ENCODE measurements at places on chromosomes 3 and 15.

DNA sequence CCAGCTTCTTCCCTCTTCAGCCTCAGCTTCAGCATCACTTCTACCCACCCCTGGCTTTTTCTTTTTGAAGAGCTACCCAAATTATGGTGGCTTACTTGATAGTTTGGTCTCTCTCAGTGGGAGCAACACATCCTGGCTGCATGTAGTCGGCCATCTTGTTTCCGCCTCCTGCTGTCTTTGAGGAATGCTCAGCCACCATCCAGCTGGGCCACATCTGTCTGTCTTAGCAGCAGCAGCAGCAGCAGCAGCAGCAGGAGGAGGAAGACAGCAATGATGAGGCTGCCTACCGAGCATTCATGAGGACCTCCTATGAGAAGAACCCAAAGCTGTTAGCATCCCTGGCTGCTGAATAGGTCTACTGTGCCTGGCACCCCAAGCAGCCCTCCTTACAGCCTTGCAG lies 19.7 kb downstream of the IL16 start:
- no peak for DNase-seq

GRCh38 chr3:196533260-196533681 lies 18.1 kb upstream of the SMCO1 start:
- no peak for DNase-seq

GRCh38 chr15:43204016-43204901 lies 16.6 kb downstream of the EPB42 start:
- DNase-seq: no peak

DNA sequence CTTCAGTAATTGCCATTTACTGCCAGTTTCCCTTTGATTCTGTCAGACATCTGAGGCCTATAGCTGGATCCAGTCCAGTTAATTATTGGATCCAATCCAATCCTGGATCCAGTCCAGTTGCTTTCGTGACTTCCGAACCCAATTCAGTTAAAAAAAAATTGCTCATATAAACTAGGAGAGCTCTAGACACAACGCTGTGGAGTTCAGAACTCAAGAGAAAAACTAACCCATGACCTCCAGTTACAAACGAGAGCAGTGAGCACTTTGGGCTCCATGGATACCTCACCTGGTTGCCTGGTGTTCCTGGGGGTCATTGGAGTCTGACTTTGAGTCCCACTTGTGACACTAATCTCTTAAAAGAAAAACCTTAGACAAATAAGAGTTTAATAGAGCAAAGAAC lies 269.8 kb downstream of the THSD4 start:
- no peak for DNase-seq

- no peak for DNase-seq
These were observed 1.6 kb downstream of the CDV3 start for GRCh38 chr3:133575086-133575485.

- DNase-seq: no peak
These were observed 2.1 kb upstream of the RHO start for GRCh38 chr3:129526121-129526900.

- no peak for DNase-seq
These were observed 65.7 kb downstream of the CD47 start for GRCh38 chr3:108025177-108025576.

- no peak for DNase-seq
These were observed 57.4 kb downstream of the ZNF148 start for GRCh38 chr3:125317761-125318160.

GRCh38 chr15:66014022-66014421 lies 144.7 kb downstream of the RAB11A start:
- no peak for DNase-seq

GRCh38 chr3:58105196-58105595 lies 97.0 kb downstream of the FLNB start:
- no peak for DNase-seq

Data from retinal pigment epithelial cell (primary cell).